ENCODE measurements at places on chromosomes 5 and 9. TPM values are rescaled to one million over a fixed set of nuclear protein-coding genes. Genes with fewer than 3 reads are reported as not detected.
A peak's percentile ranks its signal among the peaks of the same experiment; 100 is the strongest.

- ATAC-seq: peak; percentile 81
Observed at GRCh38 chr5:126852091-126852571, 75.2 kb downstream of the LMNB1 start.

Gene GFPT2
- total RNA-seq: 94.1 TPM

- ATAC-seq: no peak
Observed at GRCh38 chr9:68720656-68721313, 15.7 kb downstream of the PIP5K1B start.

DNA sequence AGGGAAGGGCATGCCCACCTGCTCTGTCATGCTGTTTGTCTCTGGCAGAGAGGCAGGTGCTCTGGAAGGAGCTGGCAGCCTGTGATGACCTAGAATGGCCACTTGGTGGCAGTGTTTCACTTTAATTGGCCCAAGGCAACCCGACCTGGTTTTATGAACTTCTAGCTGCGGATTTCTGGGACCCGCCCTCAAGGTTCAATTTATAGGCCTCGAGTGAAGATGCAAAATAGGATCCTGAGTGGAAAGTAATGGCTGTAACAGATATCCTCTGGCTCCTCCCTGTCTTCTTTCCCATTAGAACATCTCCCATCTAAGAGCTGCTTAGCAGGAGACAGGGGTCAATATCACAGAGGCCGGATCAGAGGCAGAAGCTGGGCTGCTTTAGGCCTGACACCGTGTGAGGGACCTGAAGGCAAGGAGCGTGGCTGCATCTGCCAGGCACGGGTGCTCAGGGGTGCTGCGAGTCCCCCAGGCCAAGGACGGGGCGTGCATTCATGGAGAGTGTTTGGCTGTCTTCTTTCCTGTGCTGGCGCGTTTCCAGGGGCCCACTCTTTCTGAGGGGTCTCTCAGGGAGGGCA is 56.7 kb upstream of the SLC28A3 start:
- ATAC-seq: peak; percentile 62

GRCh38 chr5:89471541-89471940 is 588.6 kb upstream of the MEF2C start:
- ATAC-seq: no peak

DNA sequence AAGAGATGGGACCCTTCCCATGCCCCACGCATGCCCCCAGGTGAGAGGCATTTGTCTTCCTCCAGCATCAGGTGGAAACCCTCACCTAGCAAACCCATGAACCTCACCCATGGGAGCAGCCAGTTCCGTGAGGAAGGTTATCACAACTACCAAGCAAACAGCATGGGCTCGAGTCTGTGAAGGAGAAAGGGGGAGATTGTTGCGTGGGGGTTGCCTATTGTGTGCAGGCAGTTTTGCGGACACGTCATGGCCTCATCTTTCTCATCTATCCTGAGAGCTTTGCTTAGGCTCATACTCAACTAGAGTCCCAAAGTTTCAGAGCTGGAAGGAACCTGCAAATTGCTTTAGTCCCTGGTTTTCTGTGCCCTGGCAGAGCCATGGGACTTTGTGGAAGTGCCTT is 73.6 kb upstream of the TGFBR1 start:
- ATAC-seq: no peak

GRCh38 chr5:39208471-39208870 is 10.9 kb downstream of the FYB1 start:
- ATAC-seq: no peak

GRCh38 chr5:111689357-111689935 is 67.5 kb downstream of the NREP start:
- ATAC-seq: no peak

DNA sequence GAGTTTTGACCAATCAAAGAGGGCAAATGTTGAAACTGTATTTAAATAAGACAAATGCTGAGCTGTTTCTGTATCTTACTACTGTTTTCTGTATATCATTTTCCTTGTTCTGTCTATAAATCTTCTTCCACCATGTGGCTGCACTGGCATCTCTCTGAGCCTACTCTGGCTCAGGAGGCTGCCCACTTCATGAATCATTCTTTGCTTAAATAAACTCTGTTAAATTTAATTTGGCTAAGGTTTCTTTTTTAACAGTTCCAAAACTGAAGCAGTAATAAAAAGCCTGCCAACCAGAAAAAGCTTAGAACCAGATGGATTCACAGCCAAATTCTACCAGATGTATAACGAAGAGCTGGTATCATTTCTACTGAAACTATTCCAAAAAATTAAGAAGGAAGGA is 40.2 kb upstream of the TAS2R1 start:
- no peak for ATAC-seq

Gene OR13F1
- not detected for total RNA-seq

Gene TMEFF1
- 0.10 TPM for total RNA-seq

DNA sequence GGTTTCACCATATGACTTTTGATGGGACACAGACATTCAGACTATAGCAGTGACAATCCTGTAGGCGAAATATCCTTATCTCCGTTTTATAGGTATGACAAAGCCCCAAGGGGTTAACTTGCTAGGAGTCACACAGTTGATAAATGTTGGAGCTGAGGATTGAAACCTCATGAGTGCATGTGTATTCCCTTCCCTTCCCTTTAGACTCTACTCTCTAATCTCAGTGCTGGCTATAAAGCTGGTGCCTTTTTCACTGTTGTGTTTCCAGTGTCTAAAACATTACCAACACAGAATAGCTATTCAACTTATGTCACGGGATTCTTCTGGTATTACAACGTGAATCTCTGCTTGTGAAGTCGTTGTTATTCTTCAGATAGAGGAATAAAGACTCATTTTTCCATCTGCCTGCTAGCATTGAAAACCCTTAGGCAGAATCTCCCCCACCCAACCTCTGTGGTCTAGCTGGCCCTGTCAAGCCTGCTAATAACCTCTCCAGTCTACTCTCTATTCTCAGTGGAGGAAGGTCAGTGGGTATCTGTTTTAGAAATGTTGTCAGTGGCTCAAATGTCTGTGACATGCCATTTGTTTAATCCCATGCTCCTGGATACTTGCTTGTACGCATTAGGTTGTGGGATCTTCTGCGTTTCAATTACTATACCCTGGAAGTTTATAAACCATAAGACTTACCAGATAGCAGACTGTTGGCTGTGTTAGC is 121.2 kb downstream of the TLE4 start:
- ATAC-seq: no peak

DNA sequence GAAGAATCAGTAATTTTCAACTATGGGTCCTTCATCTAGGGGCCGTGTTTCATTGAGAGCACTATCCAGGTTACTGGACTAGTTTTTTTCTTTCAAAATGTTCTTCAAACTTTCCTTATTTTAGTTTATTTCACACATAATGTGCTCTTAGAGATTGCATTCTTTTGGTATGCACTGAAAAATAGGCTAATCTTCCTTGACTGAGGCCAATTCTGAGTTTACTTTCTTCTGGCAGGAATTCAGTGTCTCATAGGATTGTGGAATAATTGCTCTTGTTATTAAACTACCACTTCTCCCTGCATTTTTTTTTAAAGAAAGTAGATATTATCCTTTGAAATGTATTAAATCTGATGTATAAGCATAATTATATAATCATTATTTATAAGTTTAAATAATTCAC is 624.5 kb downstream of the RAB3C start:
- no peak for ATAC-seq

GRCh38 chr5:172299916-172300439 is 16.4 kb upstream of the UBTD2 start:
- ATAC-seq: no peak

Gene C1QTNF2
- total RNA-seq: 2.5 TPM

GRCh38 chr9:70053864-70054263 is 10.2 kb downstream of the MAMDC2 start:
- no peak for ATAC-seq

DNA sequence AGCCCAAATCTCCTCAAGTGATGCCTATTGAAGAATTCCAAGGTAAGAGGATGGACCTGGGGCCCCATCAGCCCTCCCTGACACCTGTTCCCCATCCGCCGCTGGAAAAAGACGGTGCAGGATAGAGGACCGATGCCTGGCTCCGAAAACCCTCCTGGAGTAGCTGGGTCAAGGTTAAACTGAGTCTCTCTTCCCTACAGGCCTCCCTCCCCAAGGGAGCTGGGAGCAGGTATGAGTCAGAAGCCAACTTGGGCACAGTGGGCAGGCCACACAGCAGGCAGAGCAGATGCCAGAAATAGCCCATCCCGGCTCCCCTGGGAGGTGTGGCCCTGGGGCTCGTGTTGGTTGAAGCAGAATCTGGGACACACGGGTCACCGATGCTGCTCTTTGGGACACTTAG is 75.6 kb downstream of the NTNG2 start:
- no peak for ATAC-seq

Gene LNPEP
- total RNA-seq: 90.7 TPM

GRCh38 chr5:158483281-158483860 is 616.3 kb downstream of the EBF1 start:
- peak; percentile 3 for ATAC-seq

DNA sequence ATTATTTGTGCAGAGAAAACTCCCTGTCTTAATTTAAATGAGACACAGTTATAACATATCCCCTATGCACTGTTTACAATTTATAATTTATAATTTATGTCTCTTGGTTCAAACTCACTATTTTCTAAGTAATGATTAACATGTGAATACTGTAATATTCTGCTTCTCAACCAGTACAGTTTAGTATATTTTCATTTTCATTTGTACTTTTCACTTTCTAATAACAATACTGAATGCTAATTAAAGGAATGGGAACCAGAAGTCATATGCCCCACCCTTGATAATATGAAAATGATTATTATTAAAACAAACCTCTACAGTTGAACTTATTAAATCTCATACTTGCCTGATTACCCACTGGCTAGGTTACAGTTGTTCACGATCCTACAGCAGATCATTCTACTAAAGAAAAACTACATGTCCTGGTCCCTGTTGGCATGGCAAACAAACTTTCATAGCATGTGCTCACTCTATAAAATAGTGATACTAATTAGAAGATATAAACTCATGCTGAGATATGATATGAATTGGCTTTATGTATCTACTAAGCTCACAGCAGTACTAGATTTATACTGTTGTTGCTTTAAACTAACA is 66.4 kb downstream of the POU5F2 start:
- ATAC-seq: no peak

Gene NPR3
- total RNA-seq: 4.9 TPM

DNA sequence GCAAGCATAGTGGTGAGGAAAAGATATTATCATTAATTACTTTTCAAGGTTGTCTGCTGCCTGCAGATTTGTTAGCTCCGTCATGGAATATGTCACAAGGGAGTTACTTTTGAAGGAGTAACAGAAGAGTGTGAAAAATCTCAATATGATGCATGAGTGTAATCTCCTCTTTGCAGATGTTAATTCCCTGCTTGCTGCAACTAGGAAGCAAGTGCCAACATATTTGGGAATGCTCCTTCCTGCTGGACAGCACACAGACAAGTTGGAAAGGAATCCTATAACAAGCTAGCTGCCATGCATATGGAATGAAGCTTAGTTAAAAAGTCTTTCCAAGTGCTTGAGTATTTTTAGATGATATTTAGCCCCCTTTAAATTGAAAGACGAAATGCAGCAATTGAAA is 2023.6 kb upstream of the CDH6 start:
- no peak for ATAC-seq

- ATAC-seq: peak; percentile 26
Observed at GRCh38 chr9:130936285-130937117, 2.5 kb downstream of the FIBCD1 start.

Gene SEPTIN8
- total RNA-seq: 46.4 TPM

- ATAC-seq: no peak
Observed at GRCh38 chr9:32986971-32987370, 14.5 kb downstream of the APTX start.

DNA sequence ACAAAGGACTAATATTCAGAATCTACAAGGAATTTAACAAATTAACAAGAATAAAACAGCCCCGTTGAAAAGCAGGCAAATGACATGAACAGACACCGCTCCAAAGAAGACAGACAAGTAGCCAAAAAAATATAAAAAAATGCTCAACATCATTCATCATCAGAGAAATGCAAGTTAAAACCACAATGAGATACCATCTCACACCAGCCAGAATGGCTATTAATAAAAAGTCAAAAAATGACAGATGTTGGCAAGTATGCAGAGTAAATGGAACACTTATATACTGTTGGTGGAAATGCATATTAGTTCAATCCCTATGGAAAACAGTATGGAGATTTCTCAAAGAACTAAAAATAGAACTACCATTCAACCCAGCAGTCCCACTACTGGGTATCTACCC is 302.7 kb upstream of the RGMB start:
- no peak for ATAC-seq

GRCh38 chr5:153080940-153081339 is 409.5 kb upstream of the GRIA1 start:
- ATAC-seq: no peak

DNA sequence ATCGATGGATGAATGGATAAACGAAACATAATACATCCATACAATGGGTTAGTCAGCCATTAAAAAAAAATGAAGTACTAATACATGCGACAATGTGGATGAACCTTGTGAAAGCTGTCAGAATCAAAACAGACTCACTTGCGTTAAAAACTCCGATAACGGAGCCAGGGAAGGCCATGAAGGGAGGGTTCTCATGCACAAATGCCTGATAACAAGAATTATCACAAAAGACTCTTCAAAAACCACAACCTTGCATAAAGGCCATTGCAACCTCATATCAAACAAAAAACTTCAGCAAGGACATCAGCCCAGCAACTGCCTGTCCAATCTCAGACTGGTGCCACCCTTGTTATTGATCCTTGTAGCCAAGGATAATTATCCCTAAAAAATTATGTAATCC is 13.7 kb downstream of the ERMP1 start:
- no peak for ATAC-seq

Gene OLFM1
- 32.8 TPM for total RNA-seq

DNA sequence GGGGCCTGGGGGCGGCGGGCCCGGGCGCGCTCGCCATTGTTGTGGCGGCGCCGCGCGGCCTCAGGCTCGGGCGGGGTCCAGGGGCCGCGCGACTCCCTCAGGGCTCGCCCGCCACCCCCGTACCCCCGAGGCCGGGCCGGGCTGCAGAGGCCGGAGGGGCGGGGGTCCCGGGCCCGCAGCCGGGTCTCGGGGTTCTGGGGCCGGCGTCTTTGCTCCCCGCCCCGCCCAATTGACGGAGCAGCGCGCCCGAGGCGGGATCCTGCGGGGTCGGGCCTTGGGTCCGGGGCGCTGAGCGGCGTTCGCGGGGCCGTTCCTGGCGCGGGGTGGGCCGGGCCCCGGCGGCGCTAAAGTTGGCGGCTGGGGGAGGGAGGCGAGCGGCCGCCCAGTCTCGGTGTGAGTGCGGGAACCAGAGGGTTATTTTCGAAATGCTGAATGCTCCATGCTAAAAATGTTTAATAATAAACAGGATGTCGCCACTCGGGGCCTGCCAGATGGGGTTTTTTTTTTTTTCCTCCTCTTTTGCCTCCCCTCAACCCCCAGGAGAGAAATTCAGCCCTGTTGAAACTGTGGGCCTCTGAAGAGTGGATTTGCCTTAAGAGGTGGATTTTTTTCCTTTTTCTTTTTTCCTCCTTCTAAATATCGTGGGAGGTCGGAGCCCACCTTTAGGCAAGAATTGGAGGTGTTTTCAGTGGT is 724 bp downstream of the PRRC2B start:
- ATAC-seq: peak; percentile 54
